ENCODE measurements at places on chromosomes 2 and 18.

- no peak for DNase-seq
These were observed 3.2 kb downstream of the MARS2 start for GRCh38 chr2:197708331-197708730.

DNA sequence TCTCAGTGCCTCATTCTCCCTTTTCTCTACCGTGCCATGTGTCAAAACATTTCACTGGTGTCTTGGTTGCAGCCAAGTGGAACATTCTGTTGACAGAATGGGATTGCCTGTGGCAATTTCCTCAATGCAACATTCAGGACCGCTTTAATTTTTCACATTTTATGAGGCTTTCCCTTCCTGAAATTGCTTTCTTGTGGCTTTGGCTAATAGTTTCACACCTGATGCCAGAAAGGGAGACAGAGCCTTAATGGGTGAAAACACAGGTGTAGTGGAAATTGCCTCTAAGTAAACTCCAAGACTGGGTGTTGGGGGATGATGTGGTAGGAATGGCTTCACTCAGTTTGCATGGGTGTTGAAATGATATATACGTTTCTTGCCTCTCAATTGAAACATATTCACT, 278.3 kb downstream of the TSN start:
- no peak for DNase-seq

DNA sequence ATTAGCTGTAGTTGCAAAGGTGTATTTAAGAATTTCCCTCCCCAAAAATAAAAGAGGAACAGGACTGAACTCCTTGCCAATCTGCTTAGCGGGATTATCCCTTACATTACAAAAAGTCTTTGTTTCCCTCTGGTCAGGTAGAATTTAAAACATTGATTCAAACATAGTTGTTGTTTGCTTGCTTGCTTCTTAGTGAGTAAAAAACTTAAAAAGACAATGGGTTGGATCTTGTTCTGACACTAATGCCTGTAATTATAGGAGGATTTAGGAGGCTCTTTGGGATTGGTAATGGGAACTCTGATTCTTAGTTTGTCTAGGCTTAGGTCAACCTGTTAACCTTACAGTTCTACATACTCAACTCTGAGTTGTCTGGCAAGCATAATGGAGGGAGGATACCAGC, 3.7 kb upstream of the CEBPZOS start:
- DNase-seq = no peak

GRCh38 chr2:120783371-120783791, 47.7 kb downstream of the GLI2 start:
- no peak for DNase-seq

DNA sequence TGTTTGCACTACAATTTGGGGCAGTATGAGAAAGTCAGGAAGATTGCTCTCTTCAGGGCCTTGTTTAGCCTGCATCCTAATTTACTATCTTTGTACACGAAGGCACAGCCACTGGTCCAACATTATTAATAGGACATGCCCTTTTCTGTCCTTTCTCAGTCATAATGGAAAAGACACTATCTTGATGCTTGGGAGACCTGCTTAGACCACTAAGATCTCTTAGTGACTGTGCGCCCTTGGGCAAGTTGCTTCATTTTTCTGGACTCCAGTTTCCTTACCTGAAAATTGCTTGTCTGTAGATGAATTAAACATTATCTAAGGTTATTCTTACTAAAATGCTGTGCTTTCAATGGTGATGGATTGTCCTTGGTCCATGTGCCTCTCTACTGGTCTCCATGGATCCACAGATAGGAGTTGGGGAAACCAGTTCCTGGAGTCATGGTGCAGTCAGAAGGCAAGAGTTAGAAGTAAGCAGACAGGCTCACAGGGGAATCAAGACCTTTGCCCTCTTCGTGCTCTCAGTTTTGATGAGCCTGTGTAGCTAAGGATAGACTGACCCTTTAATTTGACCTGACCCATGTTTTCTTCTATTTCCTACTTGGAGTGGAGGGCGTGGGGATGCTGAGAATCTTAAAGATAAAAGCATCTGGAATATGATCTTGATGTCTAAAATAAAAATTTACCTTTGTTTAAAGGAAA, 114.0 kb downstream of the RAPGEF4 start:
- no peak for DNase-seq

DNA sequence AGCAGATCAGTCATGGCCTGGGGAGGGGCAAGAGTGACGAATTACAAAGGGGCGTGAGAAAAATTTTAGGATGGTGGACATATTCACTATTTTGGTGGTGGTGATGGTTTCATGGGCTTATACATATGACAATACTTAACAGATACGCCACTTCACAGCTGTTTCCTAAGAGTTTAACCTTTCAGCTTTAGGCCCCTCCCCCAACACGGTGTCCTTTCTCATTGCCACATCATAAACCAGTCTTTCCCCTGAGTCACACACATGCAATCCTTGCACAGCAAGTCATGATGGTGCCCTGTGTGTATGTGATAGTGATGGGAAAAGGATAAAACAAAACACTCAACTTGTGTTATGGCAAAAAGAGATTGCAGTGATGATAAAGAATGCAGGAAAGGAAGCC, 47.6 kb upstream of the IL1R1 start:
- no peak for DNase-seq

DNA sequence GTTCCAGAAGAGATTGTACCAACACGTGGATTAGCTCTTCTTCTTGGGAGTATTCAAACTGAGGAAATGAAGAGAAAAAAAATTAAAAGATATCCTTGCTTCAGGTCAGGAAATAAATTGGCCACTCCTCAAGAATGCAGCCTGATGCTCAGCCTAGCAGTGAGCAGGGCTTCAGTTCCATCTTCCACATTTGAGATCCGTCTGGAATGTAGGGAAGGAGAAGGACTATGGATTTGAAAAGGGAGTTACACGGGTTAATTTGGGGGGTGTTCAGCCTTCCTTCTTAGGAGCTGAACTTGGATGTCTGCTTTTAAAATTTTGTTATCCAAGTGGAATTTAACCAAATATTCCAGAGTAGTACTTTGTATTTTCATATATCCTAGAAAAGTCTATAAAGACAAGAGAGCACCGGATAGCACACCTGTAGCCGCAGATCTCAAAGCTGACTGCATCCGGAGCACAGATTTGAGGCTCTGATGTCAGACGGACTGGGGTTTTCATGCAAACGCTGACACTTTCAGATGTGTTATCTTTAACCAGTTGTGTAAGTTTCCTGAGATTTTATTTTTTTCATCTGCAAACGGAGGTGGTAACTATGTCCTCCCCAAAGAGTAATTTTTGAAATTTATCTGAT, 99.3 kb downstream of the COPS8 start:
- DNase-seq = no peak

- no peak for DNase-seq
These were observed 27.8 kb upstream of the KCNF1 start for GRCh38 chr2:10883801-10884478.

- DNase-seq = no peak
These were observed 12.6 kb downstream of the NEU2 start for GRCh38 chr2:233044974-233045605.

Data from neuronal stem cell (in vitro differentiated cells).